ENCODE measurements at places on chromosomes 4 and X.

- DNase-seq = no peak
Observed at GRCh38 chr4:156992943-156993342, 21.3 kb upstream of the PDGFC start.

DNA sequence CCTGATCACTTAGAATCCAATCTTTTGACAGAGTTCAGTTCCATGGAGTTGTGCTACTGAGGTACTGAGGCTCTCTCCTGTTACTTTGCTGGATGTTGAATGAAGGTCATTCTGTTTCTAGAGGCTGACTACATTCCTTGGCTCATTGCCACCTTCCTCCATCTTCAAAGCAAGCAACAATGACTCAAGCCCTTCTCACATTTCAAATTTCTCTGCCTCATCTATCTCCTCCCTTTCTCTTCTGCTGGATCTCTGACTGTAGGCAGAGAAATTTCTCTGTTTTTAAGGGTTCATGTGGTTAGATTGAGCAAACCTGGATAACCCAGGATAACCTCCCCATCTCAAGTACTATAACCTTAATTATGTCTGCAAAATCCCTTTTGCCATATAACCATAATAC lies 775.4 kb downstream of the STPG2 start:
- DNase-seq = no peak

DNA sequence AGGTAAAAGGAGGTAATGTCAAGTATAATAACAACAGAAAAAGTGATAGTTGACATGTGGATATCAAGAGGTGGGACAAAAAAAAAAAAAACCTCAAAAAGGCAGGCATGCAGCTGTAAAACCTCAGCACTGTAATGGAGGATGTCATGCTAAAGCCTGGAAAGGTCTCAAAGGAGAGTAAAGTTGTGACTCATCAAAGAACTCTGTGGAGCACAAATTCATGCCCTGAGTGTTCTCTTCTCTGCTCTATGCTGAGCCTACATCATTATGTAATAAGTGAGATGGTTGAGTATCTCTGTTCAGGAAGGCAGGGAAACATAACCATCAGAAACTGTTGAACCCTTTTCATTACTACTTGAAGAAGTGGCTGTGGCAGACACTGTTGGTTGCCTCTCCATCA lies 597.8 kb downstream of the BCOR start:
- no peak for DNase-seq

GRCh38 chr4:8860096-8860891 lies 11.3 kb downstream of the HMX1 start:
- no peak for DNase-seq

DNA sequence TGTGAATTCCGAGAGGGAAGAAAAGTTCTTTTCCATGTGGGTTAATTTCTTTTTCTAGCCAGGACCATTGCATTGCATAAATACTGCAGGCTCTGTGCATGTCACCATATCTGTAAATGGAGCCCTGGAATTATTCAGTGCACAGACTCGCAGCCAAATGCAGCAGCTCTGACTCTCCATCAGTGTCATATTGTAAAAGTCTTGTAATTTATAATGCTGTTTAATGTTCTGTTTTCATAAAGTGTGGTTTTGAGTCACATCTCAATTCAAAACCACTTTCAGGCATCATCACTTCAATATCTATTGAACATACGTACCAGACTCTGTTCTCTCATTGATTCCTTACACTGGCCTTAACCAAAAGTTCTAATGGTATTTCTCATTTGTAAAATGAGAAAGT lies 193.9 kb upstream of the RPL34 start:
- DNase-seq = no peak

GRCh38 chrX:102345916-102346315 lies 93.9 kb downstream of the NXF2B start:
- DNase-seq = peak; percentile 69

GRCh38 chrX:65841263-65841662 lies 173.8 kb downstream of the MSN start:
- no peak for DNase-seq

GRCh38 chr4:92791871-92792440 lies 488.2 kb downstream of the GRID2 start:
- no peak for DNase-seq

DNA sequence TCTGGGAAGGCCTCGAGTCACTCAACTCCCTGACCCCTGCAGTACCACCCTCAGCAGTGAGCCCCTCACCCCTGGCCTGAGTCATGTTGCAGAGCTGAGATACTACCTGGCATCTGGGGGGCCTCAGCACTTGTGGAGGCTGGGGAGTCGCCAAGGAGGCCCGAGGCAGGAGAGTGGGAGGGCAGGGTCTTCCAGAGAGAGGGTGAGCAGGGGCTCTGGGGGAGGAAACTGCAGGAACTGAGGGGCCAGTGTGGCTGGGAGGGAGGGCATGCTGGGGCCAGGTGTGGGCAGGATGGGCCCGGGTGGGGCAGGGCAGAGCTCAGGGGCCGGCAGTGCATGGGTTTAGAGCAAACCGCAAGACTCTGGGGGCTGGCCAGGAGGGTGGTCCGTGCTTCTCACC lies 59.7 kb downstream of the SORCS2 start:
- no peak for DNase-seq

DNA sequence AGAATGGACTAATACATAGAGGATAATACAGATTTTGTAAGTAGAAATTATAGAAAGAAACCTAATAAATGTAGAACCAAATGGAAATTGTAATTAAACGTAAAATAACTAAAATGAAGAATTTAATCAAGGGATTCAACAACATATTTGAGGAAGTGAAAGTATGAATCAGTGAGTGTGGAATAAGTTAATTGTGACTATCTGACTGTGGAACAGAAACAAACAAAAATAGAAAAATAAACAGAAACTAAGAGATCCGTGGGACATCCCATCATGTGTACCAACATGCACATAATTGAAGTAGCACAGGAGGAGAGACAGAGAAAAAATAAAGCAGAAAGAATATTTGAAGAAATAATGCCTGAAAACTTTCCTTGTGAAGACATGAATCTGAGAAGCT lies 208.6 kb upstream of the TACR3 start:
- no peak for DNase-seq

DNA sequence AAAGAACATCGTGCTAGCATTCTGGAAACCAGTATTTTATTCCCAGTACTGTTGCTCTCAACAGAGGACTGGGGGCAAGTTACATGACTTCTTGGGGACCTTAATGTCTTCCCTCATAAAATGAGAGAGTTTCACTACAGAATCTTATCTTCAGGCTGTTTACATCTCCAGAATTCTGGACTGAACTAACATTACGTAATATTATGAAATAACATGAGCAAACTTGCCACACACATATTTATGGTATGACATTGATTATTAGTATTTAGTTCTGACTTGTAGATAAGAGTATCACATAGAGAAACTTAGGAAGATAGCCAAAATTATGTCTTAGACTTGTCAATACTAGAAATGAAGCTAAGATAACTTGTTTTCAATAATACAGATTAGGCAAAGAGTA lies 68.0 kb downstream of the NFKB1 start:
- no peak for DNase-seq

- DNase-seq = no peak
Observed at GRCh38 chr4:19486400-19486799, 765.3 kb upstream of the SLIT2 start.

GRCh38 chrX:15349046-15349445 lies 13.7 kb upstream of the PIGA start:
- DNase-seq = peak; percentile 61

DNA sequence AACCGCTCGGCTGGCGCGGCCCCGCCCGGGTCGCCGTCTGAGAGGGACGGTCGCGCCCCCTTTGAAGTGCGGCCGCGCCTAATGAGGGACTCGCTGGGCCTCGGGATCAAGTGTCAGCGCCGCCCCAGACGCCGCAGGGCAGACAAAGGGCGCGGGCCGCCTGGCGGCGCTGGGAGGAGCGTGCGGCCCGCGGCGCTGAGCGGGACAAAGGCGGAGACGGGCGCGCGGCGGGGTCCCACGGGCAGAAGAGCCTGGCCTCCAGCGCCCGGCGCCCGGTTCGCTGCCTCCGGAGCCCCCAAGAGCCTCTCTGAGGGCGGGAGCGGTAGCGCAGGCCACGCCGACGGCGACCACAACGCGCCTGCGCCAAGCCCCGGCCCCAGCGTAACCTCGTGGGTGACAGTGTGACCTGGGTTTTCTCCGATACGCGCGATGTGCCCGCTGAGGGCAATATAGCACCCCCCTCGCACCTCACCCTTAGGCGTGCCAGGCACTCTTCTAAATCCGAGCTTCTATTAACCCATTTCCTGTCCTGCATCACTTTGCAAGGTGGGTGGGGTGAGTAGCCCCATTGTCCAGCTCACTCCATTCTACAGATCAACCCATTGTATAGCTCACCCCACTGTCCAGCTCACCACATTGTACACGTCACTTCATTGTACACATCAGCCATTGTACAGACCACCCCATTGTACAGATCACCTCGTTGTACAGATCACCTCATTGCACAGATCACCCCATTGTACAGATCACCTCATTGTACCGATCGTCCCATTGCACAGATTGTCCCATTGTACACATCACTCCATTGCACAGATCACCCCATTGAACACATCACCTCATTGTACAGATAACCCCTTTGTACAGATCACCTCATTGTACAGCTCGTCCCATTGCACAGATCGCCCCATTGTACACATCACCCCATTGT lies 33.7 kb upstream of the STX18 start:
- DNase-seq = peak; percentile 65

GRCh38 chr4:128227991-128228571 lies 59.5 kb downstream of the PGRMC2 start:
- DNase-seq = no peak

GRCh38 chr4:171221181-171221580 lies 592.0 kb upstream of the GALNTL6 start:
- DNase-seq = no peak
